HL-60 (cell line): ENCODE measurements at places on chromosomes 6 and 20.

- DNase-seq: no peak
Measured at GRCh38 chr20:46215913-46216707, 92.2 kb downstream of the CDH22 start.

DNA sequence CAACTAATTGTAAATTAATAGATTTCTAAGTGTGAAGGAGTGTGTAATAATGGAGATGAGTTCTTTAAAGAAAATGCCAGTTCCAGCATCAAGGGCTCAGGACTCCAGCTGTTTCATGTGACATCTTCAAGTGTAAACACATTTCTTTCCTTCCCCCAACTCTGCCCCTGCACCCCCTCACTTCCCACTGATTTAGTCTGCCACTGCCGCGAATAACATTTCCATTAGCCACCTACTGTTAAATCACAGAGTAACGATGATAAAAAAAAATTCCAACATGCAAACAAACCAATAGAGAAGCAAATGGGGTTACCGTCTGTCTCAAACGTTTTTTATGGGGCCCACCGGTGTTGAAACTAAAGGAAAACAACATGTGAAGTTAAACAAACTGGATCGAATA is 414.3 kb downstream of the SAMD5 start:
- DNase-seq: no peak

DNA sequence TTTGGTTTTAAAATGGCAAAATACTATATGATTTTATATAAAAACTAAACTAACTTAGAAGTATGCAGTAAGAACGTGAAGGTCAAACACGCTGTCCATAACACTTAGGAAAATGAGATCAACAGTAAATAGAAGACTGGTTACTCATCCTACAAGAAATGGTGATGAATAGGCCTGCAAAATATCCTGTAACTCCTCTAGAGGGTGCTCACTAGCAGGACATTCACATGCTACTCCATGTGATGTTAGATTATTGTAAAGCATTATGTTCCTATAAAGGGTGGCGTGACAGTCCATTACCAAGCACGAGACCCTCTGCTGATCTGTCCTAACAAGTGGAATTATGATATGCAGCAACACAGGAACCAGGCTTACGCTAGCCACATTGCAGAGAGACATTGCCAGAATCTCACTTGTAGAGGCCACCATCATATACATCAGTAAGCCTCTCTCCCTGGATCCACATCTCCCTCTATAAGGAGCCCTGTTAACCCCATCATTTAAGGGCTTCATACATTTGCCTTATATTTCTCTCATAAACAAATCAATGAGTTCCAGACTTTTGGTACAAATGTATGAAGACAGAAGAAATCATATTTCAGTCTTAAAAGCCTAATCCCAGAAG is 18.0 kb upstream of the DEFB129 start:
- peak; percentile 58 for DNase-seq

GRCh38 chr20:41480054-41480770 is 113.6 kb upstream of the EMILIN3 start:
- peak; percentile 5 for DNase-seq

GRCh38 chr20:44733341-44734069 is 12.2 kb upstream of the KCNK15 start:
- no peak for DNase-seq

GRCh38 chr6:111204305-111204704 is 117.0 kb downstream of the SLC16A10 start:
- no peak for DNase-seq

DNA sequence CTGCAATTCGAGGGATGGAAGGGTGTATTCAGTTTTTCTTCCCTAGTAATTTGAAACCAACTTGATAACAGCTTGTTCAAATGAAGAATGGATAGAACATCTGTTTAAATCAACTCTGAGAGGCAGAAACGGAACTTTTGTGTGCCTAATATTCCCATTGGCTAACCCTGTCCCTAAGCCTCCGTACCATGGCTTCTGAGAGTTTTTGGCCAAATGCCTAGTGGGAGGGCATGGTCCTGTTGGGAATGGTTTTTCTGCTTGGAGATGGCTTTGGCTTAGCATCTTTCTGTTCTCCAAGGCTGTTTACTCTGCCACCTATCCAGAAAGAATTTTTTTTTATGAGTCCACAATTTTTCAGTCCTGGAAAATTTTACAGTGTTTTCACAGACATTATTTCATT is 126.7 kb upstream of the MLIP start:
- DNase-seq: no peak

DNA sequence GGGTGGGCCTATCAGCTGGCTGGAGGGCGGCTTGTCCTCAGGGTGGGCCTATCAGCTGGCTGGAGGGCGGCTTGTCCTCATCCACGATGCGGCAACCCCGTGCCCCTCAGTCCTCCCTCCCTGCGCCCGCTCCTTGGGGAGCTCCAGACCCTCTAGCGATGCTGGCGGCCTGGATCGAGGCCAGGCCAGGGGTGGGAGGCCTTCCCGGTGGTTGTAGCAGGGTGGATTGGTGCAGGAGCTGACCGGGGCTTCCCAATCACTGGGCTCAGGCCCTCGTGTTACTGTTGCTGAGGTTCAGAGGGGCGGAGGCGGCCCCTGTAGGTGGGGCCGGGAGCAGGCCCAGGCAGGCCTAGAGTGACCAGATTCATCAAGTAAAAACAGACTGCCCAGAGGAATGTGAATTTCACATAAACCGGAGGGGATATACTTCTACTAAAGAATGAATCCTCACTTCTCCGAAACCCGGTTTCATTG is 8.8 kb downstream of the SLC17A9 start:
- no peak for DNase-seq

GRCh38 chr20:44206132-44206531 is 4.4 kb downstream of the OSER1 start:
- no peak for DNase-seq

DNA sequence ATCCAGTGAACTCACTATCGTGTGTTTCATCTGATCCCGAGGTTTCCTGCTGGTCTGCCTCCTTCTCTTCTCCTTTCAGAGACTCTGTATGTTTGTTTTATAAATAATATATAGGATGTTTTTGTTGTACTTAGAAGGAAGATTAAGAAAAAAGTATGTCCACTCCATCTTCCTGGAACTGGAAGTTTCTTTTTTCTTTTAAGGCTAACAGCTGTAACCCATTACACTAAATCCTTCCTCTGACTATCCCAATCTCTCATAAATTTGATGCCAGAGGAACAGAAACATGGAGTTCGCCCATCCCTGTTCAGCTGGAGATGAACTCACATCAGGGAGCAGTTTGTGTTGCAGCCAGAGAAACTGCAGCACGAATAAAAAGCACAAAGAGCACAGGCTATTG is 20.7 kb downstream of the RIPK1 start:
- no peak for DNase-seq

GRCh38 chr6:103672169-103672568 is 1187.5 kb downstream of the HACE1 start:
- DNase-seq: no peak

DNA sequence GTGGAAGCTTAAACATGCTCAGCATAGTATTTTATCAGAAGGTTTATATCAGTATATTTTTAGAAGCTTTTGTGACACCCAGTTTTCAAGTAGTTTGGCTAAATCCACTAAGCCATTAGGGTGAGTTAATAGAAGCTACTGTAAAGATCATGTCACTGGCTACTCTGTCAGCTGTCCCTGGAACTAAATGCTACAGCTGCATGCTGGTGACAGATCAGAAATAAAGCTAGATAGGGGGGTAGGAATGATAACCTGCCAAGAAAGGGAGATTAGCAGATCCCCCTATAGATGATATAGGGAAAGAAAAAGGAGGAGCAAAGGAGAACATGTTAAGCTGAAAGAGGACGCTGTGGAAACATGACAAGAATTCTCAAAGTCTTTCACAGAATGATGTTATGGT is 363.2 kb downstream of the QKI start:
- no peak for DNase-seq

- no peak for DNase-seq
Measured at GRCh38 chr6:124994648-124995047, 32.4 kb downstream of the RNF217 start.

DNA sequence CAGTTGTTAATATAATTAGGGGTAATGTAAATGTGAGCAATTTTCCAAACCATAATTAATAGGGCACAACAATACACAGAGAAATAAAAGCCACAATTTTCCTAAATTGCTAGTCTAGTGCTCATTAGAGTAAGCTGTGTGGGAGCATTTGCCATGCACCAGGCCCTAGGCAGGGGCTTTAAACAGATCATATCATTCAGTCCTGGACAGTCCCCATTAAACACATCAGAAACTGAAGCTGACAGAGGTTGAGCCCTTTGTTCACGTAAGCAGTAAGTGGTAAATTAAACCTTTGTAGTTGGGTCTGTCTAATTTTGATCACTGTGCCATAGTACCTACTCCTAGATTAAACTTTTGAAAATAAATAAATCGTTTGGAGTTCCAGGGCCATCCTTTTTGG is 931.1 kb downstream of the C6orf118 start:
- DNase-seq: no peak

GRCh38 chr20:2446845-2447244 is 23.7 kb downstream of the SNRPB start:
- DNase-seq: no peak

DNA sequence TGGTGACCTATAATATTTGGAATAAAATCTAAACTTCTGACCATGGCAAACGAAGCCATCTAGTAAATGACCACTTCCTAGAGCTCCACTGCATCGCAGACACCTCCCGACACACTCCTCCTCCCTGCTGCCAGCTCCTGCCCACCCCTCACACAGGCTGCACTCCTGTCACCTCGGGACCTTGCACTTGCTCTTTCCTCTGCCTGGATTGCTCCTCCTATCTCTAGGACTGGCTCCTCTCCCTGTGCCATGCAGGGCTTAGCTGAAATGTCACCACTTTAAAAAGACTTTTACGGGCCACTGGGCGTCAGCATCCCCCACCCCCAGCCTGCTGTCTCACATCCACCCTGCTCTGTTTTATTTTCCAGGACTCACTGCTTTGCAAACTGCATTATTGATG is 87.6 kb upstream of the MC3R start:
- DNase-seq: no peak

DNA sequence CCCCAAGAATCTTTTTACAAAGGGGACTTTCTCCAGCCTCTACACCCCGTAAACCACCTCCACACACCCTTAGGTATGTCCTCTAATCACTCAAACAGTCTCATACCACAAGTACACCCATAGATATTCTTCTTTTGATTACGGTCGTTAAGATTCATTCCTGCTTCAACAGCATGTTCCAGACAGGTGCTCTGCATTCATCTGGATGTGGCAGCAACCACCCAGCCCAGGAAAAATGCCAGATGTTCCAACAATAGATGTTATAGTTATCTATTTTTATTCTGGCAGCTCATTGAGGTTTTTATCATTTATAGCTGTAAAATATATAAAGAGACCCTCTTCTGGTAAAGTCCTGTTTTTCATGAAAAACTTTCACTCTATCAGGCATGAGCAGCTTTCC is 60.7 kb downstream of the SIM1 start:
- no peak for DNase-seq

GRCh38 chr6:119370080-119370479 is 20.5 kb upstream of the MAN1A1 start:
- no peak for DNase-seq

DNA sequence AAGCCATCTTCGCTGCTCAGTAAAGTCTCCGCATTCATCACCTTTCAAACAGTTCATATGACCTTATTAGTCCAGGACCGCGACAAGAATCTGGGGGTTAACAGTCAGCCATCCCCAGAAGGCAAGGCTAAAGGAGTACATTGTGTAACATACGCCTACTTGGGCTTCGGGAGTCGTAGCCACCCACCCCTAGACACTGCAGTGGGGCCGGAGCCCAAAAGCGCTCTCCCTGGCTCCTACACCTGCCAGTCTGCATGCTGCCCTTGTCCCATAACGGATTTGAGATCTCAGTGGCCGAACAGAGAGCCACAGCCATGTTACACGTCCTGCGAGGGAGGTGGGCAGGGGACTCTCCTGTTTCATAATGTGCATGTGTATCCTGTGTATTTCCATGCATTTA is 1405.5 kb downstream of the GRIK2 start:
- no peak for DNase-seq

- DNase-seq: no peak
Measured at GRCh38 chr6:37877373-37878149, 58.0 kb downstream of the ZFAND3 start.

DNA sequence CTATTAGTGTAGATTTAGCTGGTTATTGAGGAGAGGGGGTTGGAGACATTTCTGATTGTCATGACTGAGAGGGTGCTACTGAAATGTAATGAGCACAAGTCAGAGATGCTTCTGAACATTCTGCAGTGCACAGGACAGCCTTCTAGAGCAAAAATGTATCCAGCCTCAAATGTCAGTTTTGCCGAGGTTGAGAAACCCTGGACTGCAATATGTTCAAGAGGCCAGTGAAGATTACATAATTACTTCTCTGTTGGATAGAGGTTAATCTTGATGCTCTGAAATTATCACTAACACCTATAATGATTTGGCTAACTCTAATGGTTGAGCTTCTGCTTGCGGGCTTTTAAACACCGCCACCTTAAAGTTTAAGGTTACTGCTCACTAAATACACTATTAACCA is 3.4 kb upstream of the DUSP22 start:
- DNase-seq: no peak

- DNase-seq: no peak
Measured at GRCh38 chr6:44489910-44490604, 102.6 kb downstream of the CDC5L start.

- DNase-seq: no peak
Measured at GRCh38 chr6:76247527-76247926, 175.1 kb upstream of the IMPG1 start.

DNA sequence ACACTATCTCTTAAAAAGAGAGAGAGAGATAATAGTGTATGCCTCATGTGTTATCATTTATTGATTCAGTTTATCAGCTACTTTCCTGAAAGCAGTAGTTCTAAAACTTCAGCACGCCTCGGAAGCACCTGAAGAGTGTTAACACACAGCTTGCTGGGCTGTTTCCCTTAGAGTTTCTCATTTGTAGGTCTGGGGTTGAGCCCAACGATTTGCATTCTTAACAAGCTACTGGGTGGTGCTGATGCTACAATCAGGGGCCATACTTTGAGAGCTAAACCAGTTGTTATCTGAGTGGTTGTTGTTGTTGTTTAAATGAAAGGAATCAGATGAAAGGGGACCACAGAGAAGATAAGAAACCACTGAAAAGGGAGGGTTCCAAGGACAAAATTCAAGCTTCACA is 32.6 kb downstream of the SIM1 start:
- no peak for DNase-seq

- no peak for DNase-seq
Measured at GRCh38 chr20:57696401-57696961, 13.3 kb downstream of the PMEPA1 start.

GRCh38 chr6:32457054-32457453 is 17.4 kb downstream of the HLA-DRA start:
- no peak for DNase-seq

GRCh38 chr20:57500962-57501361 is 24.0 kb downstream of the CTCFL start:
- no peak for DNase-seq

- DNase-seq: no peak
Measured at GRCh38 chr6:139406577-139407343, 32.3 kb upstream of the CITED2 start.

DNA sequence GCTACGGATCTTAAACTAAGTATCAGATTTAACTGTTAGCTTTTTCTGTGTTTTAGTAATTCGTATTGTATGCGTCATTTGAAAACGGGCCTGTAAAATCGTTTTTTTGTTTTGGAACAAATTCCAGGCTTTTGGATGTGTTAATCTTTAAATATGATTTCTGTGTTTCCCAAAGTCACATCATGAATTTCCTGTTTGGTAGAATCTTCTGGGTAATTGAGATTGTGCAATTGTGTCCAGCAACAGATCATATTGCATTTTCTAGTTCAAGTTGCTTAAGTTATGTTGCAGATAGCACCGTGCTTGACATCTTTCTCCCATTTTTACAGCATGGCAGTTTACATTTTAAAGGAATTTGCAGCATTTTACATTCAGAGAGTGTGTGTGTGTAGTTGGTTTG is 1.9 kb downstream of the MAPK14 start:
- DNase-seq: peak; percentile 49
